ENCODE measurements at places on chromosomes 2 and 18. TPM values are rescaled to one million over a fixed set of nuclear protein-coding genes. Genes with fewer than 3 reads are reported as not detected.

DNA sequence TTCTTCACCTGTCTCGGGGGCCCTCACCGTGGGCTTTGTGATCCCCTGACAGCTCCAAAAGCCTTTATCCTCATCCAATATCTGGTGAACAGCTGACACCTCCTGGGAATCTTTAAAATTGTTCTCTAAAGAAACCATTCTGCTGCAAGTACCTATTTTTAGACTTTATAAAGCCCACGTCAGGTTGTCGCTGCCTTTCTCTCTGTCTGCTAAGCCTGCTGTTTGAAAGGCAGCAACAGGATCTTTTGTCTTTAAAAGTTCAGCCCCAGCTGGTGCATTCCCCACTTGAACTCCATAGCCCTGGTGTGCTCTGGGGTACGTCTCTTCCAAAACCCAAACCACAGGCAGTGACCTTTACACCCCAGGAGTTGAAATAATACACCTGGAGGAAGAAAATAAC is 145.0 kb downstream of the NEDD4L start:
- no peak for DNase-seq

The NOP58 gene
- polyA plus RNA-seq = 113 TPM

The ORC4 gene
- 13.9 TPM for polyA plus RNA-seq

DNA sequence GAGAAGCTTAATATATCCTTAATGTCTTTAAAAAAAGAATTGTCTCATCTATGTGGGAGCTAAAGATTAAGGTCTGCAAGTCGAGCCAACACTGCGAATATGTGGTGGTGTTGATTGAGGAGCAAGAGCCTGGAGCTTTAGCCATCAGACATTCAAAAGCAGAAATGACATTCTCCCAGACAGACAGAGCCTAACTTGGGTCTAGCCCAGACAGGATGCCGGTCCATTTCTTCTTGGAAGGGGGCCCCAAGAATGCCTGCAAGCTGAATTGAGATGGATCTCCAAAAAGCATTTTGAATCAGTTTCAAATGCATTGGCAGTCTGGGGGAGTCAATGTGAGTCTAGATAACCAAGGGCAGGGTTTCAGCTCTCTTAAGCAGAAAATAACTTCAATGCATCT is 30.1 kb upstream of the EML4 start:
- DNase-seq = peak; percentile 56

DNA sequence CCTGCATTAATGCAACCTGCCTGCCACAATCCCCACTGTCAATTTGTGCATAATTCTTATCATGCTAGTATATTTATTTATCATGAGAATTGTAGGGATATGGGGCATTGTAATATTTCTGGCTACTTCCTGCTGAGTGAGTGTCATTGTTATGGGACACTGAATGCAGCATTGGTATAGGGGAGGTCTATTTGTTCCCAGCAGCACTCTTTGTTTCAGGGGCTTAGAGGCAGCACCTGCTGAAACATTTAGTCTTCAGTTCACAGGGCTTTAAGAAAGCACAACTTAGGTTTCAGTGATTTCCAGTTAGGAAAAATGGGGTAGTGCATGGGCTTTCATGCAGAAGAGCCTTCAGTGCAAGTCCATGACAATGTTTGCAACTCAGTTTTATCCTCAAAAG is 23.6 kb downstream of the SULT1C3 start:
- no peak for DNase-seq

- peak; percentile 55 for DNase-seq
Observed at GRCh38 chr2:142140434-142140845, 9.6 kb upstream of the LRP1B start.

DNA sequence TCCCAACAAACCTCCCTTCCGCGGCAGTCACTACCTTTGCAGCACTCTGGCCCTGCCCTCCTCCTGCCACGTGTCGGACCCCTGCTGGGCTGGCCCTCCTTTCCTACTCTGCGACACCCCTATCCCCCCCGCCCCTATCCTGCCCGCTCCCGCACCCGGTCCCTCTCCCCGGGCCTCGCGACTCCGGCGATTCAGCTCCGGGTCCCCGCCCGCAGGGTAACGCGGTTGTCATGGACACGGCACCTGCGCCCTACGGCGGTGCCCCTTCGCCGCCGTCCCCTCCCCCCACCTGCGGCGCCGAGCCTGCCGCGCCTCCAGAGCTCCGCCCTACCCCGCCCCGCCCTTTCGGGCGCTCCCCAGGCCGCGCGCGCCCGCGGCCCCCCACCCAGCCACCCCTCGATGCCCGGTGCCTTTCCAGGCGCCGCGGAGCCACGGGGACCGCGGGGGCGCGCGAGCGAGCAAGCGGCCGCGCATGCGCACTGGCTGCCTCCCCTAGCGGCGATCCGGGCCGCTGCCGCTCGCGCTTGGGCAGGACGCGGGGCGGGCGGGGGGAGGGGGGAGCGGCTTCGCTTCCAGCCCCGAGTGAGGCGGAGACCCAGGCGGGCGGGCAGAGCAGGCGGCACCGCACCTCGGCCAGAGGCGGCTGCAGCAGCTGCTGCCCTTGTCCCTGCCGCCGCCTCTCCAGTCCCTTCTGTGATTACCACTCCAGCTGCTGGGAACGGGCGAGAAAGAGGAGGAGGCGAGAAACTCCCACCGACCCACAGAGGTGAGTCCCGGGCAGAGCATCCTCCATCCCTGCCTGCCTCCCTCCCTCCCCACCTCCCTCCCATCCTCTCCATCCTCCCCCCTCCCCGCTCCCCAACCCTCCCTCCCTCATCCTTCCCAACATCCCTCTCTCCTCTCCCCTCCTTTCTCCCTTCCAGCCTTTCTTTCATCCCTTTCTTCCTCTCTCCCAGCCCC is at the start of gene CTNNA2:
CTNNA2 (plus strand) TSS at position 610 of the 960 bp plus-strand sequence.
- DNase-seq = peak; percentile 65

DNA sequence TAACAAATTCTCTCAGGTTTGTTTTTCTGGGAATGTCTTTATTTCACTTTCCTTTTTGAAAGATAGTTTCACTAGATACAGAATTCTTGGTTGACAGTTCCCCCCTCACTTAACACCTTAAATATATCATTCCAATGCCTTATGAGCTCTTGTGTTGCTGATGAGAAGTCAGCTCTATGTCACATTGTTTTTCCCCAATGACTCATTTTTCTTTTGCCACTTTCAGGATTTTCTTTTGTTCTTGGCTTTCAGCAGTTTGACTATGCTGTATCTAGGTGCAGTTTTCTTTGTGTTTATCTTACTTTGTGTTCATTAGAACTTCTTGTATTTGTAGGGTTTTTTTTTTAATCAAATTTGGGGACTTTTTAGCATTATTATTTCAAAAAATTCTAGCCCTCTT is 5.6 kb upstream of the RALBP1 start:
- DNase-seq = no peak

- peak; percentile 45 for DNase-seq
Observed at GRCh38 chr2:5121642-5122041, 570.5 kb upstream of the SOX11 start.

GRCh38 chr2:180003559-180003958 is 3.5 kb downstream of the CWC22 start:
- DNase-seq = no peak

DNA sequence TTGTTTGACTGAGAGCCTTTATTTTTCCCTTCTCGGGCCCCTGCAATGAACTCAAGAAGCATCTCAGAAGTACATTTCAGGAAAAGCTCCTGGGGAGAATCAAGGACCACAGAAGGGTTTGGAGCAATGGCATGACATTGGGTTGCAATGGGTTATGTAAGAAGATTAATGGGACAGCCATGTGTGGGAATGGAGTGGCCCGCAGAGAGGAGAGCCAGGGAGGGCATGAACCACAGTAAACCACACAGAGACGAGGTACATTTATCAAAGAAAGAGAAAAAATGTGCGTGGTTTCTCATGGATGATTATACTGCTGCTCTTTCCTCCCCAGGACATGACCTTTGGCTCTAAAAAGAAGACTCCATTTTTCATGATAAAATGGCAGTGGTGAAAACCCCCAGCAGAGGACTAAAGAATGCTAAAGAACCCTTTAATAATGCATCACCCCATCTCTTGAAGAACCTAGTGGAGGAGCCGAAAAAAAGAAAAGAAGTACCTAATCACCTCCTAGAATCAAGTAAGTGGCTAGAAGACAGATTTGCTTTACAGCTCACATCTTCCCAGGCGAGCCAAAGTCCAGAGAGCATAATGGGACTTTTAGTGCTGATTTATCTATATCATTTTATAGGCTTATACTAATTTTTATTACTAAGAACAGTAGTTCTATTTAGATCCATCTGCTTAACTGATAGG is 1.7 kb downstream of the CFAP221 start:
- peak; percentile 38 for DNase-seq

DNA sequence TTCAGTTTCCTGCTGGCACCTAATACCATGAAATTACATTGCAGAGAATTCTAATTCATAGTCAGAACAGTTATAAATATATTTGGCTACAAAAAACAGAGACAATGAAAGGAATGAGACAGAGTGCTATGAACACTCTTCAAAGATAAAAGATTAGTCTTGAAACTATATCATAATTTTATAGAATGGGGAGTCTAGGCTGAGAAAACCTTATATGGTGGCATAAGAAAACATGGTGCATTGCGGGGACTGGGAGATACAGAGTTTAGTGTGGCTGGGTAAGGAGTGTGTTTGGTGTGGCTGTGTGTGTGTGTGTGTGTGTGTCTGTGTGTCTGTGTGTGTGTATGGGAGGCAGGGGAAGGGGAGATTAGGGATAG is 64.5 kb upstream of the CTLA4 start:
- DNase-seq = no peak

DNA sequence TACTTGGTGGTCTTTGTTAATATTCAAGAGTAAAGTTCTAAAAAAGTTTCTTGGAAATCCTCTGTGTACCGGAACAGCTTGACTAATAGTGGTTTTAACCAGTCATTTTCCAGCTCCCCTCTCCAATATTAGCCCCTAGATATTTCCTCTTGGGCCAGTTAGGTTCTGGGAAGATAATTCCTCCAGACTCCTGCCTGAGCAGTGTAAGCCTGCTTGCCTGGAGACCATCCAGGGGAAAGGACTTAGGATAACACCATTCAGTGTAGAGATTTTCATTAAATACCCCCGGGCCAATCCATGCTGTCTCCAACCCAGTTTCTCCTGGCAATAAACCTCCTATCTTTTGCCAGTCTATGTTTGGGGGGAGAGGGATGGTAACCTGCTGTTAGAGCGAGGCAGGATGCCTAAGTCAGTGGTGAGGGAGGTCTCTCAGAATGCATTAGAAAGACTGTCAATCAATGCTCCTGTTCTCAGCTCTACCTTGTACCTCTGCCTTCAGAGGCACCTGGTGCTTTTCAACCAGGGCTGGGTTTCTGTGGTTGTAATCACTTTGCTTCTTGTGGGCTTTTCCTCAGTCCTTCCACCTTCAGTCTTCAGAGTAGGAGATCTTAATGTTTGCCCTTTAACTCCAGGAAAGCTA is 186.4 kb downstream of the RNF152 start:
- DNase-seq = no peak

- DNase-seq = peak; percentile 29
Observed at GRCh38 chr2:171318463-171318934, 115.3 kb downstream of the METTL8 start.

DNA sequence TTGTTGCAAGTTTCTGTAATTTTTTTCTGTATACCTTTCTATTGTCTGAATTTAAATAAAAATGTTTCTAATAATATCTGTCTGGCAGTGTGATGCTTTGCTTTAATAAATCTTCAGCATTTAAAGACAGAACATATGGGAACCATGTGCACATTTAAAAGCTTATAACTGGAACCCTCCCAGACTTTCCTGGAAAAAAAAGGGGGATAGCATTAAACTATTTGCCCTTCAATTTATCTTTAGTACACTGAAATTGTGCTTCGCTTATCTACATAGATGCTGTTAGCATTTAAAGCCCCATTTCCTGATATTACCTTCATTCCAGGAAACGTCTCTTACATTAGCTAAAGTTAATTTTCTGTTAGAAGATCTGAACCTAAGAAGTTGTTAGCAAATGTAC is 64.6 kb downstream of the ZC3H6 start:
- no peak for DNase-seq

The NAT8 gene
- polyA plus RNA-seq = not detected

DNA sequence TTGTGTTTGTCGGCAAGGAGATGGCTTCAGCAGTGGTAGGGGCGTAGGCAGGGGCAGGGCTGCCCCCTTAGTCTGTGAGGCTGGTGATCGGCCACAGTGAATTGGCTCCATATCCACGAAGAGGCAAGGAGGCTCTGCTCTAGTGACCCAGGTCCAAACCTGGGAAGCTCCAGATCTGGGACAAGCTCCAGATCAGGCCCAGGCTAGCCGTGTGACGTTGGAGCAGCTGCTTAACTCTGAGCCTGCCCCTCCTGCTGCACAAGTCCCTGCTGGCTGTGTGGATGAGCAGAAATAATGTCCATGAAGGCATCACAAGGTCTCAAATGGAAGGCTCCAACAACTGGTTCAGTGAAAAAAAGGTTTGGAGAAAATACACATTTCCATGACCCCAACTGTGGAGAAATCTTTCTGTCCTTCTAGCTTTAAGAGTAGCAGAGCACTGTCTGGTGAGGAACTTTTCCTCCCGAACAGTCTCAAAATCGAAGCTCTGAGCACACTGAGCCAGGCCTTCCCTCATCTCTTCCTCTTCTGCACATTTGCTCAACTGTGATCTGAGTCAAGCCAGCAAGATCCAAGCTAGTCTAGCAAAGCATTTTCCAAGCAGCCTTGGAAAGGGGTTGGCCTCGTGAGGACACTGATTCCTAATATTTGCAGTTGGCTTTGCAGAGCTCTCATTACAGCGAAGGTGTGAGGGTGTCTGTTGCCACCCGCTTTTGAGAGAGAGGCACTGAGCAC is 67.0 kb upstream of the TCF7L1 start:
- DNase-seq = no peak

The ITSN2 gene
- polyA plus RNA-seq = 42.1 TPM

- no peak for DNase-seq
Observed at GRCh38 chr2:68177541-68177940, 19.9 kb downstream of the PNO1 start.

- DNase-seq = no peak
Observed at GRCh38 chr2:172904236-172904635, 168.6 kb downstream of the RAPGEF4 start.

The KCNK3 gene
- polyA plus RNA-seq = 6.7 TPM

DNA sequence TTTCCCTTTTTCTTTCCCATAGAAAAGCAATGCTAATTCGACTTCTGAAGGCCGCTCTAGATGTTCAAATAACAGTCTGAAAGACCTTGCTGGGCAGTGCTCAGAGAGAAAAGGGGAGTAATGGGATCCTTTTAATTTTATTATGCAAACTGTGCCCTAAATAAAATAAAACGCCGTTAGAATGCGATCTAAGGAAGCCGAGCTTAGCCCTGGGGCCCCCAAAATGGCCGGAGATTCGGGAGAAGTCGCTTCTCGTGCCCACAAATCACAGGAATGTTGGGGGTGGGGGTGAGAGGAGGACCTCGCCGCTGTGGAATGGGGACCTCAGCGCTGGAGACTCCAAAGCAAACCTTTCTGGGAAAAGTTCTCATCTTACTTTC is 8.4 kb upstream of the POU3F3 start:
- no peak for DNase-seq

DNA sequence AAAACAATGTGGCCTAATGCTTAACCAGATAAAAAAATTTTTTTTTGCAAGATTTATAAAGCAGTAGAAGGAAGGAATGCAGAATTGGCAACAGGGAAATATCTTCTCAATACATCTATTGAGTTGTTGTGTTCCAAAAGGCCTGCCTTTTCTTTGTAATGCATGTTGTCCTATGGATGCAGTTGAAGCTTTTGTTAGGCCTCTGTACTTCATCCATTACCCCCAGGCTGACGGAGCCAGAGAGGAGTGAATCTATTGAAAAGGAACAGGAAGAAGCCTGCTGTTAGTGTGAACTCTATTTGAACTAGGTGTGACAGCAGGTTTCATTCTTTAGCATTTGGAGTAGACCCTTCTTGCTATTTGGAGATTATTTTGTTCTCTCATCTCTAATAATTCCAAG is 56.5 kb downstream of the MTX2 start:
- DNase-seq = no peak

The CPO gene
- 0.07 TPM for polyA plus RNA-seq

The FAHD2B gene
- 8.3 TPM for polyA plus RNA-seq
